AG08396 (cell line): ENCODE measurements at places on chromosomes 1 and 21.

DNA sequence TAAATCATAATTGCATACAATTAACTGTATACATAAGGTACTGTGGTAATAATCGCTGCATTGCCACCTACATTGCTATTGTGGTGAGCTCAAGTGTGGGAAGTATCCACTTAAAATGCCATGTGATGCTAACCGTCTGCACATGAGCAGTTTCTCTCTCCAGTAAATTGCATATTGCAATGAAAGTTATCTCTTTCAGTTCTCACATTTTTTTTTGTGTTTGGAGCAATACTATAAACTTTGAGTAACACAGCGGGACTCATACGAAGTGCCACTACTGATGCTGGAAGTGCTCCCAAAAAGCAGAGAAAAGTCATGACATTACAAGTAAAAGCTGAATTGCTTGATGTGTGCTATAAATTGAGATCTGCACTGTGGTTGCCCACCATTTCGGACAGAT lies 38.5 kb downstream of the DISC1 start:
- no peak for DNase-seq

DNA sequence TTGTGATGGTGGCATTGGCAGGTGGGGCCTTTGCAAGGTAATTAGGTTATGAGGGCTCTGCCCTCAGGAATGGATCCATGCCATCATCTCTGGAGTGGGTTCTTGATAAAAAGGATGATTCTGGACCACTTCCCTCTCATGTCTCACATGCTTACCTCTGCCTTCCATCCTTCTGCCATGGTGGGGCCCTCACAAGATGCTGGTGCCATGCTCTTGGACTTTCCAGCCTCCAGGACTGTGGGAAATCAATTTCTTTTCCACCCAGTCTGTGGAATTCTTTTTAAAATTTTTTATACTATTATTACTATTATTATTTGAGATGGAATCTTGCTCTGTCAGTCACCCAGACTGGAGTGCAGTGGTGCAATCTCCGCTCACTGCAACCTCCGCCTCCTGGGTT lies 57.3 kb downstream of the ACBD3 start:
- no peak for DNase-seq

DNA sequence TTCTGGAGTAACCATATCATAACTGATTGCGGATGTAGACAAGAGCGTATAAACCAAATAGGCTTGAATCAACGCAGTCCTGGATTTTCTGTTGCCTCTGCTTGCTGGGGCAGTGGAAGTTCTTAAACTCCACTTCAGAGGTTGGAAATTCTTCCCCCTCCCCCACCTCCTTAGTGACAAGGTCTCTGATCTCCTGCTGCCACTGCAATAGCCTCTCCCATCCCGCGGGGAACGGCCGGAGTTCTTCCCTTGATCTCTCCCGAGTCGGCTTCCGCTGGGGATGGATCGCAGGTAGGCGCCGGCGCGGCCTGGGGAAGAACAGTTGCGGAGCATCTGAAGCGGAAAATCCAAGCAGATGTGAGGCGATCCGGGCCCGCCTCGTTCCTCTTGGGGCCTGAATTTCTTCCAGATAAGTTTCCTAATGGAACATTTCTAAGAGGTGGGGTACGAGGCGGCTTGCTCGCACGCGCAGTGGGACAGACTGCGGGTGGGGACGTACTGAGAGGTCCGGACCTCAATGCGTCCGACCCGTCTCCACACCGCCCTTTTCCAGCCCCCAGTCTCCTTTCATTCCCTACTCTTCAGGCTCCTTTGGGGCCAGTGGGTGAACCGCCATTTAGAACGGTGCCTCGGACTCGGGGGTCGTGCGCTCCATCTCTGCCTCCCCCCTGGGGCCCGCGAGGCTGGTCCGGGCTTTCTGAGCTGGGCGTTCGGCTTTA lies 3.1 kb upstream of the SIM2 start:
- no peak for DNase-seq

DNA sequence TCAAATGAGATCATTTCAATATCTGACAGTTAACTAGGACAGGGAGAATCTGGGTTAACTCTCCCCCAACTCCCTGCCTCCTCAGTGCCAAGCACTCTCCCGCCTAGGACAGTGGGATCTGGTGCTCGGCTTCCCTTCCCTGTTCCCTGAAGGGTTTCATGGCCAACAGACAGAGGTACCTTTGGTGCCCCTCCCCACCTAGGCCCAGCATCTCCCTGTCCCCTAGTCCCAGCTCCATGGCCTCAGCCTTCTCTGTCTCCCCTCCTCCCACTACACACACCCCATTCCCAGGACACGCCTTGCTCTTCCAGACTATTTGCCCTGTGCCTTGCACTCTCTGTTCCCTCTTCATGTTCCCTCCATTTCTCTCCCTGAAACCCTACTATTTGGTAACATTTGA lies 77.1 kb downstream of the CD247 start:
- DNase-seq = no peak

DNA sequence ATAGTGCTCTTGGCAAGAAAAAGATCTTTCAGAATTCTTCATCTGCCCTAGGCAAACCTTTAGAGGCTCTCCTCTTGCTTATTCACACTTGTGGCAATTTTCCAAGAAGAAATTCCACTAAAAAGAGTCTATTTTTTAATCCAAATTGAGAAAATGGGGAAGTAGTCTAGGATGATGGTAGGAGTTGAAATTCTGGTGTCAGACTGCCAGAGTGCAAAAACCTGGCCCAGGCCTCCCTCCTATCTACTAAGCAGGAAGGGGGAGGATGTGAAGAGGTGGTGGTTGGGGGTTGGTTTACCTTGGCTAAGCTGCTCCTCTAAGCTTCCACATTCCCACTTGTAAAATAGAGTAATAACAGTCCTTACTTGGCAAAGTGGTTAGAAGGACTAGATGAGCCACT lies 120.6 kb upstream of the KCNJ15 start:
- DNase-seq = no peak

GRCh38 chr1:33727310-33727709 lies 136.6 kb upstream of the HMGB4 start:
- DNase-seq = no peak
